CD4-positive, alpha-beta T cell treated with Interferon gamma for 1 hour (primary cell): ENCODE measurements at places on chromosomes 11 and 22.

- DNase-seq: peak; percentile 14
Observed at GRCh38 chr11:5596607-5597201, at the start of gene TRIM6. Gene TRIM6, plus strand, starts transcription at chr11:5596637. Its CDS starts 261 bp downstream, at chr11:5596898.

- DNase-seq: no peak
Observed at GRCh38 chr11:63459586-63459985, 31.4 kb downstream of the PLAAT5 start.

DNA sequence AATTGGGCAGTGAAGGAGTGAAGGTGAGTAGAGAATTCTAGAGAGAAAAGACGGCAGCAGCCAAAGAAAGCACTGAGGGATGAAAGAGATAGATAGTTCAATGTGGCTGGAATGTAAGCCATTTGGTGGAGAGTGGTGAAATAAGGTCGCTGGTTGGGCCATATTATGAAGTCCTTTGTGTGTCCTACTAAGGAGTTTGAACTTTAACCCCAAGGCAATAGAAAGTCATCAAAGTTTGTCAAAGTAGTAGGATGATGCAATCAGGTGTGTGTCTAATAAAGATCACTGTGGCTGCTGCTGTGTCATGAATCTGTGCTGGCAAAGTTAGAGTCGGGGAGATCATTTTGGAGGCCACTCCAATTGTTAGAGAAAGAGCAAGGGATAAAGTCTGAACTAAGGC lies 18.7 kb downstream of the RNF121 start:
- no peak for DNase-seq

DNA sequence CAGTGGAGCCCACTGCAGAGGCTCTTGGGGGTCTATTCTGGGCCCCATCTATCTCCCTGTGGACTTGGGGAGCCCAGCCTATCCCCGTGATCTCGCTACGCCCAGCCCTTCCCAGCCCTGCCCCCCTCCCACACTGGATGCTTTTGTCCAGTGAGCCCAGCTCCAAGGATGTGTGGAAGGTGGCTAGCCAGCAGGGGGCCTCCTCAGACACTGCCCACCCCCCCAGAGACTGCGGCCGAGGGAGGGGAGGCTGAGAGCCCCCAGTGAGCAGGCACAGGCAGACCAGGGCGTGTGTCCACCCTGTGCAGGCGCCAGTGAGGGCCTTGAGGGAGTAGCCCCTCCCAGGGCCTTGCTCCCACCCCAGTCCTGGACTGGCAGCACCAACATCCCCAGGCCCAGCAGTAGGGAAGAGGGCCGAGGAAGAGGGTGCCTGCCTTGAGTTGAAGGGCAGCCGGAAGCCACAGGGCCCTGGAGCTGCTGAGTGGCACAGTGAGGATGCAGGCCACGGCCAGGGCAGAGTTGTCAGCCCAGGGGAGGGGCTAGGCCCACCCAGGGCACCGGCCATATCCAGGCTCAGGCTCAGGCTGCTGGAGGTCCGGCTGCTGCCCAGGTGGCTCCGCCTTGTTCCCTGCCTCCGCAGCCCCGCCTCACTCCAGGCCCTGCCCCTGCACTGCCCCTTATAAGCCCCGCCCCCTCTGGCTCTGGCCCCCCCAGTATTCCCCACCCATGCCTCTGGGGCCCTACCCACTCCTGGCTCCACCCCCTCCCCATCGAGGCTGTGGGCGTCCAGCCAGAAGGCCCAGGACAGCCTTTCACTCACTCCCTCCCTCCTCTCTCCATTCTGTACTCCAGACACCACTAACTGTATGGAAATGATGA lies 28.0 kb downstream of the MOB2 start:
- DNase-seq: no peak

DNA sequence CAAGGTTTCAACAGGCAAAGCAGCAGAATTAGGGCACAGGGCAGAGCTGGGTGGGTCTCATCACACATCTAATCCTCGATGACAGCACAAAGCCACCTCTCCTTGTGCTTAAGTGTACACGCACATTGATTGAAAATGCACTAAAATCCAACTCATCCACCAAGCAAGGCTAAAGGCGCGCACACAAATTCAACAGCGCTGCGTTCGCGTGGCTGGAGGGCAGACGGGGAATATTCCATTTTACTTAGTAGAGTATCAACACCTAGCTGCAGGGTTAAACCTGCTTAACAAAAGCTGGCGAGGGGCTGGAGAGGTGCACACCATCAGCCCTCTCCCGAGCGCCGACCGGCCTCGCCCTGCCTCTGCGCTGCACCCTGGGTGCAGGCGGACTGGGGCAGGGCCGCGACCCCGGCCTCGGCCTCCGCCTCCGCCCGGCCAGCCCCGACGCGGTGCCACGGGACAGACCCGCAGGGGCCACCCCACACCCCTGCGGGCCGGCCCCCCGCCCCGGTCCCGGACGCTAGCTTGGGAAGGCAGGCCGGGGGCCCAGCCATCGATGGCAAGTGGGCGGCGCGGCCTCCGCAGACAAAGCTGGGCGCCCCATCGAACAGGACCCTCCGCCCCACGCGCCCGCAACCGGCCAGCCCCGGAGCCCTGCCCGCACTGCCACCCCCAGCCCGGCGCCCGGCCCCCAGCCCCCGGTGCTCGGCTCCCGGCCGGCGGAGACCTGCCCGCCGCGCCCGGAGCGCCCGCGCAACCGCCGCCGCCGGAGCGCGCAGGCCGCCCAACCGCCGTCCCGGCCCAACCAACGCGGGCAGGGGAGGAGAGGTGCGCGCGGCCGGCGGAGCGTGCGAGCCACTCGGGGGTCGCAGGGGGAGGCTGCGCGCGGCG lies 929 bp downstream of the PRDM10 start:
- no peak for DNase-seq

- no peak for DNase-seq
Observed at GRCh38 chr11:13334034-13334786, 56.6 kb downstream of the BMAL1 start.

DNA sequence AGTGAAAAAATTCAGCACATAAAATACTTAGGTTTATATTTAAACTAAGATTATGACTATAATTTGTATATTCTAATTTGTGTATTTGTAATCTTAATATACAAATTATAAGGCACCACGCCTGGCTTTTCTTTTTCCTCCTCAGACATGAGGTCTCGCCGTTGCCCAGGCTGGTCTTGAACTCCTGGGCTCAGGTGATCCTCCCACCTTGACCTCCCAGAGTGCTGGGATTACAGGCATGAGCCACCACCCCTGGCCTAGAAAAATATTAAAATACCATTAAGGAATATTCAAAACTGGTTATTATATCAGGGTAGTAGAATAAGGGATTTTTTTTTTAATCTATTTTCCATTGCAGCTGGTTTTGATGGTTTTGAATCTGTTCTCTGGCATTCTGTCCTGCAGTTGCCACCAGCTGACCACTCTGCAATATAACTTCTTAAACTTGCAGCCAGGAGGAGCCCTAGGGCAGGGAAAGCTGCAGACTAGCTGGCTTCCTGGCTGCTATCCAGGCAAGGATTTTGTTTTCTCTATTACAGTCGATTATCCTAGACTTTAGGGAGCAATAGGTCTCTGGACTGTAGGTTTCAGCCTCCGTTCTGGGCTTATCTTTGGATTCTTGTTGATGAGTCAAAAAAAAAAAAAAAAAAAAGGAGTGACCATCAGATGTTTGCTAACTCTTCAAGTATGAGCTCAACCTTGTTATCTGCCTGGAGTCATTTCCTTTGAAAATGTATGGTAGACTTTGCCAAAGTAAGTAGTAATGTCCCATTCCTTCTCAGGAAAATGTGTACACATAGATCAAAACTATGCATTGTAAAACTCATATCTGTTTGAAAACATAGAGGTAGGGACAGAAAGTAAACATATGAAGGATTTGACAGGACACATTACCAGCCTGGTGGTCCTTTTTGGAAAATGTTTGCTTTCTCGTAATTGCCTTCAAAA lies 13.2 kb downstream of the POLA2 start:
- DNase-seq: peak; percentile 41
